ENCODE measurements at places on chromosomes 3 and 15. TPM values are rescaled to one million over a fixed set of nuclear protein-coding genes. Genes with fewer than 3 reads are reported as not detected.

GRCh38 chr3:173396191-173397041, 1.1 kb upstream of the NLGN1 start:
- no peak for DNase-seq

GRCh38 chr3:177610686-177611633, 413.7 kb upstream of the TBL1XR1 start:
- no peak for DNase-seq

- no peak for DNase-seq
These were observed 459.7 kb downstream of the TBL1XR1 start for GRCh38 chr3:176737480-176738110.

DNA sequence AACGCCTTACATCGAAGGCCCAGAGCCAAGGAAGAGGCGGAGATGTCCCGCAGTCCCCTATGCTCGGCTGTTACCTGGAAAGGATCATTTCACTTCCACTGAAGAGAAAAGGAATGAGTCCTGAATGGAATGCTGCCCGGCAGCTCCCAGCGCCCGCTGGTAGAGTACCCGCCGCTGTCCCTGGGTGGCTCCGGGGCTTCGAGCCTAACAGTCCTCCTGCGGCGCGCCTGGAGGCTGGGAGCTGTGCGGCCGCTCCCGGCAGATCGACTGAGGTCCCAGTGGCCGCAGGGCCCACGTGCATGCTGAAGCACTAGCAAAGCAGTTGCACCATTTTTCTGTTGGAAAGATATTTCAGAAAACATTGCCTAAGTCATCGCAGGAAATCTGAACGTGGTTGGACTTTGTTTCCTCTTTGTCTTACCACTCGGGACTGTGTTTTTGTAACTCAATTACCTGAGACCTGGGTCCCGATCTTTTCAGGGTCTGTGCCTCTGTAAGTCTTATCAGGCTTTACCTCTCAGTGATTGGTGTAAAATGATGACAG, 984 bp downstream of the RNU6-1 start:
- no peak for DNase-seq

ZNF592 gene
- 4.0 TPM for total RNA-seq

GALNT15 gene
- total RNA-seq, result 18.8 TPM

Measured in pulmonary artery endothelial cell (primary cell).